Aorta (tissue), 5 donors: ENCODE measurements at places on chromosomes 6 and 20.

GRCh38 chr6:96060249-96060648 is 44.5 kb downstream of the FUT9 start:
- no peak for DNase-seq

GRCh38 chr20:10453241-10453640 is 18.1 kb downstream of the SLX4IP start:
- DNase-seq: no peak

DNA sequence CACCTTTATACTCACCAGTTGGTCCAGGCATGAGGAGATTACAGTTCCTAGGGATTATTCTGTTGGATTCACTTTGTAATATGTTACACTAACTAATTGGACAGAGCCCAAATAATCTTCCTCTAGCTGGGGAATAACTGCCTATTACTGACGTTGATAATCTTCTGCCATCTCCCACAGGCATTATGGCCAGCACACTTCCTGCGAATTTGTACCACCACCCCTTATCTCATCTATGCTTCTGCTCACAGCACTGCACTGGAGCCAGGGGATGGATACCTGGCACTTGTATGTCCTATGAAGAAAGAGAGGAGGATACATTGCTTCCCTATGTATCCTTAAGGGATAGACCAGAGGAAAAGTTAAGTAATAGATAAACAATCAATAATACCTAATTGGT is 494.8 kb upstream of the MAN1A1 start:
- DNase-seq: no peak

GRCh38 chr20:53839423-53840176 is 230.8 kb downstream of the BCAS1 start:
- DNase-seq: peak; percentile 64

DNA sequence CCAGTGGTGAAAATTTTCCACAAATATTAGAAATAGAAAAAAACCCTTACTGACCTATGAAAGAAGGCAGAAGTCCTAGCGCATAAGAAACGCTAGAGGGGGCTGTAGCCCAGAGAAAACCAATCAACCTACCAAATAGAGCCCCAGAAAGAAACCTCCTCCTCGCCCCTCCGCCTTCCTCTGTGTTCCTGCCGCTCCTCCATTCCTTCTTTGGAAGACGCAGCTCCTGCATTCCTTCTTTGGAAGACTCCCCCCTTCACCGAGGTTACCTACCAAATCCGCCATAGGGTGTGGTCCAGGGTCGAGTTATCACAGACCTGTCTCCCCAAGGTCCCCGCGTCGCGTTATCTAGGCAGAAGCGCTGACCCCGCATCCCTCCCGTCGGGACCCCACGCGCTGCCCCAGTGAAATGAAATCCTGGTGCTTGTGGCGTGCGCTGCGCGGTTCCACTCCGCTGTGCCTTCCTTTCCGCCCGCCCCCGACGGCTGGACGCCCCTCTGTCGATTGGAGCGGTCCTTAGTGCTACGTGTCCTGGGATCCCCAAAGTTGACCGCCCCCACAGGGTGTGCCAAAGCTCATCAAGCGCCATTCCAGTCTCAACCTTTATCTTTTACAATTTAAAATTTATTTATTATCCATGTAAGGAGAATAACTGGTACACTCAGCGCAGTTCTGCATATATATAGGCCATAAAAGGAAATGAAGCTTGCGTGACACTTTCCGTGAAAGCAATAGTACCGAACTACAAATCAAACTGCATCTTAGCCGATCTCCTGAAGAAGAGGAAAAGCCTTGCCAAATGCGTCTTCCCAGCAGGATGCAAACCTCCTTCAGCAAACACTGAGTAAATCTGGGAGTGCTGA is 13.0 kb downstream of the RPP21 start:
- peak; percentile 77 for DNase-seq

- no peak for DNase-seq
Measured at GRCh38 chr20:46347841-46348803, 39.8 kb upstream of the CDH22 start.

GRCh38 chr20:49747707-49748524 is 34.2 kb upstream of the B4GALT5 start:
- DNase-seq: peak; percentile 92

GRCh38 chr20:31841928-31842327 is 3.5 kb downstream of the FOXS1 start:
- peak; percentile 87 for DNase-seq

DNA sequence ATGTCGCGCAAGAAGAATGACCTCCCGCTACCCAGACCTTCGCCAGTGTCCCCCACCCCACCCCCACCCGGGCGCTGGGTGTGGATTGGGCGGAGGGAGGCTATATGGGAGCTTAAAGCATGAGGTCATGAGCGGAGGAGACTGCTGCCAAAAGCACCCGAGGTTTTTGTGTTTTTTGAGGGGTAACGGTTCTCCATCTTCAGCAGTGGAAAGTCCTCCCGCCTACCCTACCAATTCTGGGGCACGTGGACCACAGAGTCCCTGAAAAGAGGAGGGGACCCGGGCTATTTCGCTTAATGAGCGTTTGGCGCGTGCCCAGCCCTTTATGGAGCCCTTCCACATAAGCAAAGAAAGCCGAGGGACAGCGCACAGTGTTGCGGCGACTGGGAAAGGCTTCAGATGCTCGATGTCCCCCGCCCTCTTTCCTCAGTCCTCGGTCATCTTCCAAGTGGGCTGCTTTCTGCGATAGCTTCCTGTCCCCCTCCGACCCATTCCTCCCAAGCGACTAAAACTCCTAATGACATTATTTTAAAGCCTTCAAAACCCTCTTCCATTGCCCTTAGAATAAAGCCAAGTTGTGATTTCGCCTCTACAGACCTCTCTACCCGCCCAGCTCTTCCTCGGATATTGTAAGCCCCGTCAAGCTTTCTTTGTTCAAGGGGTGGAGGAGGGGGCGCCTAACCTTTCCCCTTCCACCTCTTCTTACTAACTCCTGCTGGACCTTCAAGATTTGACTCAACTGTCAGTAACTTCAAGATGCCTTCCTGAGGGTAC is 2.1 kb upstream of the TRERF1 start:
- DNase-seq: peak; percentile 67

DNA sequence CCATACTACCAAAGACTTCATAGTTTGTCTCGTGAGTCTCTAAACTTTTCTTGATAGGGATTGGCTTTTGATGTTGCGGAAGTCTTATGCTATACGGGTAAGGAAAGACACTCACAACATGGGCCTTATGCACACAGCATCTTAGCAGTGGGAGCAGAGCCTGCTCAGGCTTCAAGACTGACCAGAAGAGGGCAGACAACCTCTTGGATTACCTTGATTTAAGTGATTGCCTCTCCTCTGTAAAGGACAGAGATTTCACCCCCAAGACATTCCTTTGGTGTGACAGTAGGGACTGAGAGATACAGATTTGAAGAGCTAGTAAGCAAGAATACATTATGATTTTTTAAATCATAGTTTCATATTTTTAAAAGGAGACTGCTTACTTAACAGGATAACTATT is 71.0 kb upstream of the SAMD3 start:
- no peak for DNase-seq

DNA sequence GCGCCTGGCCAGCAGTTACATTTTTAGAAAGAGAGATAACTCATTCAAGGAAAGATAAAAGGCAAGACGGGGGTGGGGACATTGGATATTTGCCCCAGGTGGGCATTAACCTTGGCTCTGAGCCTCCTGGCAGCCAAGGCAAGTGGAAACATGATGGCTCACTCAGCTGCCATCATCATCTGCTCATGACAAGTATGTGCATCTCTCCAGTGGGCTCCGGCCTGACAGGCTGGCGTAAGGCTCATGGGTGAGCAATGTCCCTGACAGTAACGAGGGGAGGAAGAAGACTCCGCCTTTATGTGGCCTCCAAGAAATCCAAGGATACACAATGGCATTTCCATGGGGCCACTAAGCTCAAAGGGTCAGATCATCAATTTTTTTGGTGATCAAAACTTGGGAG is 13.3 kb downstream of the ANKRD60 start:
- DNase-seq: no peak

DNA sequence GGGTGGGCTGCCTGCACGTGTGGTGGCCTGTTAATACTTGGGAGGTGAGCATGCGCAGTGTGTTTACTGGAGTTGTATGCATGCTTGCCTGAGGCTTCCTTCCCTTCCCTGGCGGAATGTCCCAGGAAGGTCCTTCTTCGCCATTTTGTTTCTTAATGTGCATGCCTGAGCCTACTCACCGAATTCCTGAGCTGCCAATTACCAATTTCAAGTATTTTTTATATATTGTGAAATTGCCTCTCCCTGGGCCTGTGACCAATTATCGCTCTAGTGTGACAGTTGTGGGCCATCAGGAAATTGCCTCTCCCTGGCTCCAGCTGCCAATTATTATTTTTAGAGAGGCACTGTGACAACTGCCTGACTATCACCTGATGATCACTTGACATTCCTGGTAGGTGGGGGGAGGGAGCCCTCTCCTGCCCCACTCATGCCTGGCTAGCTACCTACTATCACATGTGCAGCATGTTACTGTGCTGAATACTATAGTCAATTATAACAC is 70.0 kb downstream of the FAM50B start:
- no peak for DNase-seq

GRCh38 chr6:38182426-38182825 is 362.9 kb downstream of the ZFAND3 start:
- no peak for DNase-seq

DNA sequence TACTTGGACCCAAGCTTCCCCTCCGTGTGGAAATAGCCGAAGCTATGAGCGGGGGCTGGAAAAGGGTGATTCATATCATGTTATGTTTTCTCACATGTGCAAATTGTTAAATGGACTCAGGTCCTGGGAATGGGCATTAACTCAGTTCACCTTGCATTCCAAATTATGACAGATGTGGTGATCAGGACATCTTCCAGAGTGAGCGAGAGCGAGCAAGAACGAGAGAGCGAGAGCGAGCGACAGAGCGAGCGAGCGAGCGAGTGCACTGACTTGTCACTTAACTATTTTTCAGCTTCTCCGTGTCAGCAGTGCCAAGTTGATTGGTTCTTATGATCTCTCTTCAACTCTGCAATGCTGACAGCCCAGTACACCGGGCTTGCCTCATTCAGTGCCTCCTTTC is 437.4 kb upstream of the NRSN1 start:
- no peak for DNase-seq

DNA sequence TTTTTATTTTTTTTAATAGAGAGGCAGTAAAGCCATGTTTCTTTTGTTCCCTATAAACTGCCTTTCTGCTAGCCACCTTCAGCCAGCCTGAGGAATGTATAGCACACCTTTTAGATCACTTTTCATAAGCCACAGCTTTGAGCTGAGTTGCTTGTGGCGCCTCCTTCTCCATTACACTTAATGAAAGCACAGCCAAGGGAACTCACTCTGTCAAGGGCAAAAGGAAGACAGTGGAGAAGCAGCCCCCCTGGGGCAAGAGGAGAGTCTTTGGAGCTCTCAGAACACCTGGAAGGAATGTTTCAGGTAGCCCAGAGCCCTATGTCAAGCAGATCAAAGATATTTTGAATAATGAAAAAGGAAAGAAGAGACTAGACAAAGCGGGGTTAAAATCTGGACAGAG is 235.1 kb downstream of the CLIC5 start:
- DNase-seq: no peak
